ENCODE measurements at places on chromosomes 6 and 20. TPM values are rescaled to one million over a fixed set of nuclear protein-coding genes. Genes with fewer than 3 reads are reported as not detected.

GRCh38 chr6:25617997-25618396 is 34.0 kb upstream of the SCGN start:
- no peak overlapping the region for H3K27ac ChIP-seq
- peaks cover 4% of the 10 kb centered on the region for H3K4me1 ChIP-seq
- no peaks in the 10 kb centered on the region for H3K27me3 ChIP-seq
- no peak overlapping the region for H3K4me3 ChIP-seq
- no peaks in the 10 kb centered on the region for H3K36me3 ChIP-seq
- no peak for DNase-seq

- peak overlapping the region; percentile 8 for H3K4me3 ChIP-seq
- no peak overlapping the region for H3K27ac ChIP-seq
- no peaks in the 10 kb centered on the region for H3K4me1 ChIP-seq
These were observed 60.7 kb upstream of the BTN3A2 start for GRCh38 chr6:26304213-26304796.

The BEND6 gene
- 3.1 TPM for total RNA-seq

- DNase-seq: no peak
- no peaks in the 10 kb centered on the region for H3K27me3 ChIP-seq
- H3K27ac ChIP-seq: no peak overlapping the region
- peaks cover 3% of the 10 kb centered on the region for H3K4me1 ChIP-seq
These were observed 39.6 kb downstream of the ELMO2 start for GRCh38 chr20:46366826-46367225.

The NAPB gene
- 10.6 TPM for total RNA-seq

GRCh38 chr6:149084808-149085556 is 232.5 kb upstream of the TAB2 start:
- H3K4me1 ChIP-seq: peaks cover 3% of the 10 kb centered on the region
- no peak for DNase-seq
- no peaks in the 10 kb centered on the region for H3K27me3 ChIP-seq
- no peak overlapping the region for H3K27ac ChIP-seq
- H3K4me3 ChIP-seq: no peak overlapping the region
- no peaks in the 10 kb centered on the region for H3K36me3 ChIP-seq

DNA sequence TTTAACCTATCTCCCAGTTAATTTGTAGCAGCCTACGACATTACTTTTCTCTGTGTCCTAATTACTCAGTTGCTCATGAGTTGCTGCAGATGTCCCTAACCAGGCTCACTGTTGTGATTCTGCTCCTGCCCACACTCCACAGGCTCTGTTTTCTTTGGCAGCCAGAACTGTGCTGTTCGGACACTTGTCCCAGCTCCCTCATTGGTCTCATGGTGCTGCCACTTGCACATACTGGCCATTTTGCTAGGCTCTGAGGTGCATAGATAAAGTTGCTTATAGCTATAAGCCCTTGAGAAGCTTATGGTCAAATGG is 55.0 kb downstream of the NOX3 start:
- no peak for DNase-seq
- no peaks in the 10 kb centered on the region for H3K27me3 ChIP-seq
- H3K27ac ChIP-seq: no peak overlapping the region
- no peaks in the 10 kb centered on the region for H3K4me1 ChIP-seq

DNA sequence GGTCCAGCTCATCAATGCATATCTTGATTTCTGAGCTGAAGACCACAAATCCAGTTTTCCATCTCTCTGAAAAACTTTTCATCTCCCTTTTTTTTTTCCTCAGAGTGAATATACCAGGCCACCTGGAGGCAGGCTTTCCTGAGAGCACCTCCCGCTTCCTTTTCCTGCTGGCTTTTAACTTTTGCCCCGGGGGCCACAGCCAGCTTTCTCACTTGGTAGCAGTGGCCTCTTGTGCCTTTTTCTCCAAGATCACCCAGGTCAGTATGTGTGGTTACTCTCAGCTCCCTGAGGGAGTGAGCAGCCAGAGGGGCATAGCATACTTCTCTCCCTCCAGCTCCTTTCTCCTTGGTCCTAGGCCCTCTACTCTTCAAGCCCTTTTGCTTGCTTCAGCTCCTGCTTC is at the start of gene BTN1A1:
Gene BTN1A1 (plus strand): TSS at position 202 of the 400 bp plus-strand sequence. CDS start 984 bp downstream, outside the sequence.
- no peaks in the 10 kb centered on the region for H3K4me1 ChIP-seq
- DNase-seq: no peak
- no peaks in the 10 kb centered on the region for H3K36me3 ChIP-seq
- H3K27me3 ChIP-seq: no peaks in the 10 kb centered on the region
- H3K27ac ChIP-seq: no peak within 1 kb of the TSS

All from aorta (tissue), 5 donors.